HFFc6 (cell line): ENCODE measurements at places on chromosomes 1 and 21. TPM values are rescaled to one million over a fixed set of nuclear protein-coding genes. Genes with fewer than 3 reads are reported as not detected.

- no peak for DNase-seq
Measured at GRCh38 chr1:18041102-18041501, 66.5 kb upstream of the IGSF21 start.

GRCh38 chr1:184518736-184519357, 132.0 kb downstream of the C1orf21 start:
- DNase-seq, result no peak

- DNase-seq, result peak; percentile 66
Measured at GRCh38 chr1:113538225-113538624, 147.9 kb downstream of the MAGI3 start.

GRCh38 chr21:27695246-27695645, 728.4 kb upstream of the ADAMTS5 start:
- no peak for DNase-seq

DNA sequence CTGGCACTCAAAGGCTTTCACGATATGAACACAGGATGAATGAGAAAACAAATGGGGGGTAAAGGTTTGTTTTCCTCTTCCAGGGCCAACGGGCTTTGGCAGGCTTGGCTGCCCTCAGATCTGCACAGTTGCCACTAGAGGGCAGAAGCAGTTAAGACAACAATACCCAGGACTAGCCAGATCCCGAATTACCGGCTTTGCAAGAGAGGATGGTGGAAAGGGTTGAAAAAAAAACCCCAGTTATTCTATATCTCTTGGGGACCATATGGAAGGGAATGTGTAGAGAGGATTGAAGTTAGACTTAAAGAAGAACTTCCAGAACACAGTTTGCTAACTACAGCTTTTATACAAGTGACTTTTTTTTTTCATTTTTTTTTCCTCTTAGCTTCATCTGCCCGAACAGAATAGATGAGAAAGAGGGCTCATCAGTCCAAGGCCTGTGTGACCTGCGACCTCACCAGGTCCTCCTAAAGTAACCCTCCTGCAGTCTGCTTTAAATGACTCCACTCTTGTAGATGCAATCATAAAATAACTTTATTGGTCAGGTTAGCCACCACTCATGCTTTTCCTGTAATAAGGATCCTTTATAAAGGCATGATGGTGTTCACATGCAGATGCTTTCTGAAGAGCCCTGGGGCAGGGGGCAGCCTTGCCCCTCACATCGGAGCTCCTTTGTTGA, 10.7 kb downstream of the FMOD start:
- DNase-seq, result peak; percentile 78

- no peak for DNase-seq
Measured at GRCh38 chr1:93649231-93649630, 32.4 kb downstream of the BCAR3 start.

DNA sequence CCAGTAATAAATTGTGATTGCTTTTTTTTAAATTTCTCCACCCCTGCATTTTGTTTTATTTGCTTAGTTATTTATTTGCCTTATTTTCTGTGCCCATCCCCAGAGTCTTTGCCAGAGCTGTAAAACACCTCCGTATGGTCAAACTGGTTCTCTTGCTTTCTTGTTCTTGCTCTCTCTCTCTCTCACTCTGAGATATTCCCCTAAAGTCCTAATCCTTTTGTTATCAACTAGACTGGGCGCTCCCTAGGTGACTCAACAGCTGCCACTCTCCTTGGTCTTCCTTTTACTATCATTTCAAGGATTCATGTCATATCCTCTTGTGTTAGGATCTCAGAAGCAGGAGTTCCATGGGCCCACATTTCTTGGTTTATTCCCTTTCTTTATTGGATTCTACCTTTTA, 160.0 kb downstream of the PRDM2 start:
- no peak for DNase-seq

DNA sequence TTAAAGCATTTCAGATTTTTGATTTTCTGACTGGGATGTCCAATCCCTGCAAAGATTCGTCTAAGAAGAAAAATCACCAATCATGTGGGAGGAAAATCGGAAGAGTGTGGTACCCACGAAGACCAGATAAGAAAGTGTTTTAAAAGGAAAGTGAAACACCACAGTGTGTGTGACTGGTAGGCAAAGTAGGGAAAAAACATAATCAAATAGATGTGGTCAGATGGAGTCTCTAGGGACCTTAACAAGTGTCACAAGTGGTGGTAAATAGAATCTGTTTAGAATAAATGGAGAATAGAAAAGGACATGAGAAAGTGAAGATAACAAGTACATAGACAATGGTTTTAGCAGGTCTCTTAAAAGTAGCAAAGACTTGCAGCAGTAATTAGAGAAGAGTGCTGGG, 154.6 kb downstream of the SLC30A10 start:
- no peak for DNase-seq

Gene PLEKHA6
- 1.5 to 1.9 TPM (median 1.5 TPM) in 3 replicates for total RNA-seq

GRCh38 chr1:209154912-209155311, 428.6 kb upstream of the CAMK1G start:
- DNase-seq, result no peak

GRCh38 chr1:235951661-235952060, 85.0 kb upstream of the LYST start:
- DNase-seq, result no peak

Gene DENND2C
- total RNA-seq, result 1.6 to 2.0 TPM (median 1.9 TPM) in 3 replicates

DNA sequence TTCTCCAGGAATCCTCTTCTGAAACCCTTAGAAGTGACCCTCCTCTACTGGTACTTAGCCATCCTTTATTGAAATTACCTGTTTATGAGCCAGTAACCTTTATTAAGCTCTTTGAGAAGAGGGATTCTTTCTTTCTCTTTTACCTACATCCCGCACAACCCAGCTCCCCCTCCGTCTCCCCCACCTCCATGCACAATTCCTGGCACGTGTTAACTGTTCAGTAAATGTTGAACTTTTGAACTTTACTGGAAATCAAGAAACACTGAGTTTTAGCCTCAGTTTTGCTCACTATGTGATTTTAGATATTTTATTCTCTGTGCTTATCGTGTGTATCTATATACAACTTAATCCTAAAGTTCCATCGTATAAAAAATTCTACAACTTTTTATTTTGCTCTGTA, 1.8 kb downstream of the TMED5 start:
- no peak for DNase-seq

DNA sequence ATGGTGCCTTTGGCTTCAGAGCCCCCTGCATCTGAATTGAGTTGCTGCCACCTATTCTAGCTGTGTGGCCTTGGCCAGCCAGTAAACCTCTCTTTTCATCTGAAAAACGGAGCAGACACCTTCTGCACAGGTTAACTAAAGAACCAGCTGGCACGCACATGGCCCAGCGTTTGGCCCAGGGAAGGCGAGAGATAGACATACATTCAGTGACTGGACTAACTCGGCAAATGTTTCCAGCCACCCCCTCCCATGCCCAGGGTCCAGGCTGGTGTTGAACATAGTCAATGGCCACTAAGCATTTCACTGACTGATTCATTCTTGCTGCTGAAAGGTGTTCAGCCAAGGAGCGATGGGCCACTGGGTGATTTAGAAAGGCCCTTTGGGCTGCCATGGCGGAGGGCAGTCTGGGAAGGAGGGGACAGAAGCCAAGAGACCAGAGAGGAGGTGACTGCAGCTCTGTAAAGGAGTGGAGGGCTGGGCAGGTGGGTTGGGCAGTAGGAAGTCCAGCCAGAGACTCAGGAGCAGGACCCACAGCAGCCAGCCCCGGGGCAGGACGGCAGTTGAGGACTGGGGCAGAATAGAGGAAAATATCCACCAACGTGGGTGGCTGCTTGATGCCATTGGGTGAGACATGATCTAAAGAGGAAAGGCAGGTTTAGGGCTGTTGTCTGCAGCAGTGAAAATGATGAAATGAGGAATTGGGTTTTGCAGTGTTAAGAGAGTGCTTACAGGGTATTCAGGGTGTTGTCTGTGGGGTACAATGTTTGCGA, 184.3 kb downstream of the HIVEP3 start:
- DNase-seq, result no peak
